ENCODE measurements at places on chromosomes 6 and 20.

- H3K36me3 ChIP-seq, result peaks cover 3% of the 10 kb centered on the region
- no peak overlapping the region for H3K27ac ChIP-seq
- no peaks in the 10 kb centered on the region for H3K27me3 ChIP-seq
- no peak for DNase-seq
- no peak overlapping the region for H3K4me3 ChIP-seq
- H3K4me1 ChIP-seq, result no peaks in the 10 kb centered on the region
Measured at GRCh38 chr6:107870381-107870780, 46.3 kb upstream of the SCML4 start.

GRCh38 chr20:63265891-63266515, 6.6 kb upstream of the ARFGAP1 start:
- H3K36me3 ChIP-seq, result no peaks in the 10 kb centered on the region
- H3K4me1 ChIP-seq, result peaks cover 48% of the 10 kb centered on the region
- no peak overlapping the region for H3K27ac ChIP-seq
- DNase-seq, result no peak

GRCh38 chr6:16388488-16388887, 150.1 kb downstream of the GMPR start:
- H3K4me3 ChIP-seq, result no peak overlapping the region
- no peaks in the 10 kb centered on the region for H3K4me1 ChIP-seq
- DNase-seq, result no peak
- no peaks in the 10 kb centered on the region for H3K27me3 ChIP-seq
- no peak overlapping the region for H3K27ac ChIP-seq

DNA sequence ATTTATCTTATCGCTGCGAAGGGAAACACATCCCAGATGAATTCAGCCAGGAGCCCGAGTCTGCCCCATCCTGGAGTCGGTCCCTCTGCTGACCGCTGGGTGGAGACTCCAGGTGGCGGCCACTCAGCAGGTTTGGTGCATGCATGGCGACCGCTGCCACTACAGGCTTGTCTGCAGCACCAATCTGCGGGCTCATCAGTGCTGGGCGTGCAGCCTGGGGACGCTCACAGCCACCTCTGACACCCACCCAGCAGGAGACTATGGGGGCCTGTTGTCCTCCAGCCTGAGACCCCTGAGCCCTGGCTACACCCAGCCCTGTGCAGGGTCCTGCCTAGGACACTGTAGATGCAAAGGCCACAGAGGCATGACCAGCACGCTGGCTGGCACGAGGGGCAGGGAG, 40.5 kb upstream of the GATA5 start:
- peak; percentile 57 for DNase-seq
- H3K4me3 ChIP-seq, result no peak overlapping the region
- no peak overlapping the region for H3K27ac ChIP-seq
- peaks cover 81% of the 10 kb centered on the region for H3K27me3 ChIP-seq
- 0 out of 2 replicates have a peak, but pooled peaks cover 5% of the 10 kb centered on the region for H3K4me1 ChIP-seq

DNA sequence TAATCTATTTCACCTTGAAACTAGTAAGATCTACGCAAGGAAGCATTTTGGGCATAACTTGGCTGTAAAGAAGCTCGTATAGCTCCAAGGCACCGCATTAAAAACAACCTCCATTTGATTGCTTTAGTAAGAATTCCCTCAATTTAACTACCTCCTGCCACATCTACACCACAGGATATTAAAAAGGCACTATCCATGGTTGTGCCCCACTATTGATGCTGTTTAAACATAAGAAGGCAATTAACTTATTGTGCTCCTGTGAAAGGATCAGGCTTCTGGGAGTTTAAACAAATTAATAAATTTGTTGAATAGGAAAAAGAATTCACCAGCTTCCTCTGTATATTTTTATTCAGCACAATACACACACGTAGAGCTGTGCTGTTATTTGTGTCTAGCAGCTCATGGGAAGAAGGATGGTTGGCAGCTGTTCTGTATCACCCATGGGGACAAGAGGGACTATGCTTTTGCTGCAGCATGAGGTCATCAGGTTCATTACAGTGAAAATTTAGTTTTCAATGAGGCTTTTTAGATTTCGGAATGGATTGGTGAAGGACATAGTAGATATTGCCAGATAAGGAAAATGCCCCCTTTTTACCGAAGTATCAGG, 513.3 kb downstream of the HAO1 start:
- no peaks in the 10 kb centered on the region for H3K4me1 ChIP-seq
- no peak overlapping the region for H3K27ac ChIP-seq
- no peaks in the 10 kb centered on the region for H3K36me3 ChIP-seq
- no peaks in the 10 kb centered on the region for H3K27me3 ChIP-seq
- no peak overlapping the region for H3K4me3 ChIP-seq

DNA sequence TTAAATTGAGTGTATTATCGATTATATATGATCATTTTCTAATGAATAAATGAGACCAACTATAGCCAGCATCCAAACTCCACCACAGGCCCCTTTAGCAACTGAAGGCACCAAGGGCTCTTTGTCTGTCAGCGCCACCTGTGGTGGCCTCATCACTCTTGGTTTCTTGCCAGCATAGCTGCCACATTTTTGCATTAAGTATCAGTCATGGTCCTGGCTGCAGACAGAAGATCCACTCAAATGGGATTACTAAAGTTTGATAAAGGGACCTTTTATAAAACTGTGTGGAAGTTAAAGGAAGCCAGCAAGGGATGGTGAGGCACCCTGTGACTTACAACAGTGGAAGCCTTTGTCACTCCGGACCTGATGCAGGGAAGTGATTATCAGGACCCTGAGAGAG, 162.9 kb downstream of the C6orf118 start:
- no peaks in the 10 kb centered on the region for H3K36me3 ChIP-seq
- no peak overlapping the region for H3K27ac ChIP-seq
- no peaks in the 10 kb centered on the region for H3K4me1 ChIP-seq
- no peak overlapping the region for H3K4me3 ChIP-seq
- no peak for DNase-seq
- no peaks in the 10 kb centered on the region for H3K27me3 ChIP-seq

All from HepG2 (cell line).